ENCODE measurements at places on chromosomes 7 and 10.

- DNase-seq, result no peak
Measured at GRCh38 chr7:151345576-151346469, 4.2 kb downstream of the NUB1 start.

GRCh38 chr7:104979167-104979841 is 34.7 kb upstream of the KMT2E start:
- peak; percentile 47 for DNase-seq

GRCh38 chr7:78212476-78213060 is 414.0 kb downstream of the PHTF2 start:
- DNase-seq, result no peak

DNA sequence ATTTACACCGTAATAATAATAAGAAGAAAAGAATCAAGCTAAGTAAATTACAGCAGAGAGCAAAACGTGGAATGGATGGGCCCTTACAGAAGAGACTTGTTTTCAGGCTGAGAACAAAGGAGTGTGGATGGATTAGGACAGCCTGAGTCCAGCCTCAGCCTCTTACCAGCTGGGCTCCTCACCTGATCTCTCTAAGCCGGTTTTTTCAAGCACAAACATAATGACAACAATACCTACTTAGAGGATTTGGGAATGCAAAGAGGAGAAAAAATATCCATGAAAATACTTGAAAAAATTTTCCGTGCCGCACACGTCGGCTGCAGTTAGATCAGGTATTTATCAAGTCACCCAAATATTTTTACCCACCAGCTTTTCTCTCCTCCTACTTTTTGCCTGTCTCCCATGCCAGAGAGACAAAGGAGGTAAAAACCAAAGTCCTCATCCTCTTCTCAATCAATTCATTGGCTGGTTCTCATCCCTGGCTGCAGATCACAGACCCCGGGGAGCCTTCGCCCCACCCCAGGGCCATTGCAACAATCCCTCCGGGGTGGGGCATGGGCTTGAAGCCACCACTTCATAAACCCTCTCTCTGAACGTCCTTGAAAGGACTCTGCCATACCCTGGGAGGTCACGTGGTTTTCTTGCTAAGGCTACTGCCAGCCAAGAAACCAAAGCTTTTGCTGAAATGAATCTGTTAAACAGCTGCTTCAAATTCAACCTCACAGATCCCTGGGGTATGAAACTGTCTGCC is 29.7 kb upstream of the GTF2I start:
- peak; percentile 73 for DNase-seq

DNA sequence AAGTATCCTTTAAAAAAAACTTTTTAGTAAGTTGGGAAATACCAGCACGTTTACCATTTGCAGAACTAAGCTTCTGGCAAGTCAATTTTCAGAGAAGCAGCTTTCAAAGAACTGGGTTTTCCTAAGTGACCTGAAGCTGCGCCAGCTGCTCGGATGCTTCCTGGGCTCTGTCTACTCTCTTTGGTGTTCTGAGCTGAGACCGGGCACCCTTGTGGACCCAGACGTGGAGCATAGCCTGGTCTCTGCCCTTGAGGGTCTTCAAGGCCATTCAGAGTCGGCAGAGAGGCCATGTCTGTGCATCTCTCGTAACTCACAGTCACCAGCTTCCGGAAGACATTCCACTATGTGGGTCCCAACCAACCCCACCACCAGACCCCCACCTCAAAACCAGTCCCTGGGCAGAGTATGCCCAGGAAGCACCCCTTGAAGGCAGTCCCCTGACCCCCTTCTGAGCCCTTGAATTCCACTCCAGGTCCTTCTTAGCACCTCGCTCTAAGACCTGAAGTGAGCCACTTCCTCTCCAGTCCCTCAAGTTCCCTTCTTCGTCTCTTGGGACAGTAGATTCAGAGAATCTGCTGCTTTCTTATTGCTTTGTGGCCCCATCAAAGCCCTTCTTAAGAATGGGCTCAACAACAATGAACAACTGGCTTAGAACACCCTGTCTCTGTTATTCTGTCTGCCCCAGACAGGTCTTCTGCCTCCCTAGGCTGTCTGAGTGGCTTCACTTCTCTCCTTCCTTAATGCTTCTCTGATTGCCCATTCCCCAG is 8.5 kb downstream of the CALML5 start:
- no peak for DNase-seq

DNA sequence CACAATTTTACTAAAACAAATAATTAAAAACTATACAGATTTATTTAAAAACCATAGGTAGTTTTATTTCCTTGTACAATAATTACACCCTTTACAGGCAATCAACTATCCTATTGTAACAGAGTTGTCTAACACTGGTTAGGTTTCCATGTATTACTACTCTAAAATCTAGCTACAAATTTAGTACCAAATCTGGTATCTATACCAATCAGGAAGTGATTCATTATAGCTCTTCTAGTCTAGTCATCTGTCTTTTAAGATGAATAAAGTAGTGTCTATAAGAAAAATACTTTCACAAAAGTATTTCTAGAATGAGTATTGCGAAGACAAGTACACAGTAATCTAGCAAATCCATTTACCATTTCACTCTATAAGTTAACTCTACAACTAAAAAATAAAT is 16.9 kb downstream of the ZNF800 start:
- no peak for DNase-seq
